ENCODE measurements at places on chromosomes 11 and 22.

- DNase-seq = no peak
These were observed 14.9 kb downstream of the P2RX3 start for GRCh38 chr11:57353036-57353435.

DNA sequence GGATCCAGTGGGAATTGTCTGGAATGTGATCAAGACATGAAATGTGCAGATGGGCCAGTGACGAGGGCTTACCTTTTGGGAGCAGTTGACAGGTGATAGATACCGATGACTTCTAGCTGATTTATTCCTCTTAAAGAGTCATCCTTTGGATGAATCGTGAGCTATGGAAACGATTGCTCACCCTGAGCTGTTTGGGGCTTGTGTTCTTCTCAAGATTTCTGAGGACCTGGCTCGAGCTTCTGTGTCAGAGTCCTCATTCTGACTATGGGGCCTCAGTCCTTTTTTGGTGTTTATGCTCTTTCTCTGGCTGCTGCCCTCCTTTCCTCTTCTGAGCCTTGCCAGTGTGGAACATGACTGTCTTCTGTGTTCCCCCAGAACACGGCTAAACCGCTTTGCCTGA is 11.9 kb upstream of the AMPD3 start:
- peak; percentile 17 for DNase-seq

DNA sequence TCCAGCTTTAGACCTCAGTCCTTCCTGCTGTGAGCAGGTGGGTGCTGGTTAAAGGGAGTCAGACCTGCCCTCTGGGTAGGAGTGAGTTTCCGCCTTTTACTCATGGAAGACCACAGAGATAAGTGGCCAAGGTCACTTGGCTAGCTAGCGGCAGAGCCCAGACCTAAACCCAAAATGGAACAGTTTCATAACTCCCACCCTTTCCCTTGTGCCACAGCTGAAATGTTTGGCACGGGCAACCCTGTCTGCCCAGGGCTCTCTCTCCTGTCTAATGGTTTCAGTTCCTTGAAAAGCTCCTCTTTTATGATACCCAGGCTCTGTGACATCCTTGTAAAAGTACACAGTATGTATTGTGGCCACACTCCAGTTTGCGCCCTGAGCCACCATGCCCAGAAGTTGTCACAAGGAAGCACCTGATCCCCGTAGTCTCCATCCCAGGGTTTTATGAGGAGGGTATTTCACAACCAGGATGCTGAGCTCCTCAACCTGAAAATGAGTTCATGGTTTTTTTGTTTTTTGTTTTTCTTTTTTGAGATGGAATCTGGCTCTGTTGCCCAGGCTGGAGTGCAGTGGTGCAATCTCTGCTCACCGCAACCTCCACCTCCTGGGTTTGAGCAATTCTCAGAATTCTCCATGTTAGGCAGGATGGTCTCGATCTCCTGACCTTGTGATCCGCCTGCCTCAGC is 5.1 kb downstream of the MB start:
- no peak for DNase-seq

DNA sequence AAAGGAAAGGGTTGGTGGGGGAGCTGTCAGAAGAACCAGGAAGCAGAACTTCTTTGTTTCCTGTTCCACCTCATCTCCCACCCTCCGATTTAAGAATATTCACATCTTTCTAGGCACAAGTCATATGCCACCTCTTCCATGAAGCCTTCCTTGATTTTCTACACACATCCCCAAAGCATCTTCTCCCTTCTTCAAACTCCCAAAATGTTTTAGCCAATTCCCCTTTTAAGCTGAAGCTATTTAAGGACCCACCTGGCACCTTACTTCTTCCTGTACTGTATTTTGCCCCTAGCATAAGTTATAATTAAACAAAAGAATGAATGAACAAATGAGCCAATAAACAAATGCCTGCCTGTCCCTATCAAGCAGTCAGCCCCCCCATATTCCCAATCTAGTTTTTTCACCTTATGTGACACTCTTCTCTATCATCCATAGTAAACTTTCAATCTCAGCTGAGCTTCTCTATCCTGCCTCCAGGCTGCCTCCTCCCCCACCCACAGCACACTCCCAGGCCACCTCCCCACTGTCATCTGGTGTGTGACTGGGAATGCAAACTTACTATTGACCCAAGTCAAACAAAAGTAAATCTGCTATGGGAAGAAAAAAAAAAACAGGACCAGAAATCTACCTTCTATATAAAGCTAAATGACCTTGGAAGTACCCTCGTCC is 3.9 kb downstream of the TNKS1BP1 start:
- DNase-seq = no peak

DNA sequence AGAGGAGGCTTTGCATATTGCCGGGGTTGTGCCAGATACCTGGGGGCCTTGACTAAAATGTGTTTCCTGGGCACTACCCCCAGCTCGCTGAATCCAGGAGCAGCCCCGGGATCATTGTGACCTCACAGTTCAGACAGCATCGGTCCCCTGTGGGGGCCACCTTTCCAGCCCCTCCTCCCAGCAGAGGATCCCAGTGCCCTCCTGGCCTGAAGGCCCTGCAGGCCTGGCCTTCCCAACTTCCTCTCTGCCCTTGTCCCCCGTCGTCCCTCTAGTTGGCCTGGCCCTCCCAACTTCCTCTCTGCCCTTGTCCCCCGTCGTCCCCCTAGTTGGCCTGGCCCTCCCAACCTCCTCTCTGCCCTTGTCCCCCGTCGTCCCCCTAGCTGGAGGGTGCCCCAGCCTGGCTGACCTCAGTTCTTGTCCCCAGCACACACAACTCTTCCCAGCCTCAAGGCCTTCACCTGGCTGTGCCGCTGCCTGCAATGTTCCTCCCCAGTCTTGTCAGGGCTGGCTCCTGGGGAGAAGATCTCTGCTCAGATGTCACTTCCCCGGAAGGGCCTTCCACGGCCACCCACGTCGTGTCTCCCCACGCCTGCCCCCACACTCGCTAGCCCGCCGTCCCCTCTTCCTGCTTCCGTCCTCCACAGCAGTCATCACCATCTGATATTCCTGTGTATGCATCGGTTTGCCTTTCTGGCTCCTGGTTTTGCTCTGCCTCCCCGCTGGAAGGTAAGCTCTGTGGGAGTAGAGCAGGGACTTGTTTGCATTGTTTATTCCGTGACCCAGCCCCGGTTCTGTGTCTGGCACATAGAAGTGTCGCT is 12.6 kb upstream of the ANO1 start:
- DNase-seq = no peak

GRCh38 chr22:21044931-21045584 is 688 bp upstream of the LRRC74B start:
- no peak for DNase-seq

- DNase-seq = no peak
These were observed 17.7 kb downstream of the DCHS1 start for GRCh38 chr11:6637871-6638270.

DNA sequence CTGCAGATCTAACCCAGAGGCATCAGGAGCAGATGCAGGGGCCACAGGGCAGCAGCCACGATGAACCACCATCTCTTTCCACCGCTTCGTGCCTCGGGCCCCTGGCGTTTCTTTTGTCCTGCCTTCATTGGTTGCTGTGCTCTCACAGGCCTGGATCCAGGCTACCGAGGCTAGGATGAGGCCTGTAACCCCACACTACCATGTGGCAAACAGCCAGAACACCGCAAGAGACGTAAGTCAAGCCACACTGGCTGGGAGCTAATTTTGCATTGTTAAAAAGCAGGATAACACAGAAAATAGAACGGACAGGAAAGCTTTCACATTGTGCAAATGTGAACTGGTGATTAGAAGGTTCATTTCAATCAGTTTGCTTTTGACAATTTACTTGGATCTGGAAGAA is 15.7 kb upstream of the ARFGAP3 start:
- no peak for DNase-seq

All from activated T-cell treated with anti-CD3 and anti-CD28 coated beads for 48 hours (primary cell).